NCI-H1436 treated with DMSO at 0.1 percent for 48 hours (cell line): ENCODE measurements at places on chromosomes 5 and 9.

- DNase-seq, result no peak
Measured at GRCh38 chr5:60339691-60340201, 360.2 kb downstream of the DEPDC1B start.

DNA sequence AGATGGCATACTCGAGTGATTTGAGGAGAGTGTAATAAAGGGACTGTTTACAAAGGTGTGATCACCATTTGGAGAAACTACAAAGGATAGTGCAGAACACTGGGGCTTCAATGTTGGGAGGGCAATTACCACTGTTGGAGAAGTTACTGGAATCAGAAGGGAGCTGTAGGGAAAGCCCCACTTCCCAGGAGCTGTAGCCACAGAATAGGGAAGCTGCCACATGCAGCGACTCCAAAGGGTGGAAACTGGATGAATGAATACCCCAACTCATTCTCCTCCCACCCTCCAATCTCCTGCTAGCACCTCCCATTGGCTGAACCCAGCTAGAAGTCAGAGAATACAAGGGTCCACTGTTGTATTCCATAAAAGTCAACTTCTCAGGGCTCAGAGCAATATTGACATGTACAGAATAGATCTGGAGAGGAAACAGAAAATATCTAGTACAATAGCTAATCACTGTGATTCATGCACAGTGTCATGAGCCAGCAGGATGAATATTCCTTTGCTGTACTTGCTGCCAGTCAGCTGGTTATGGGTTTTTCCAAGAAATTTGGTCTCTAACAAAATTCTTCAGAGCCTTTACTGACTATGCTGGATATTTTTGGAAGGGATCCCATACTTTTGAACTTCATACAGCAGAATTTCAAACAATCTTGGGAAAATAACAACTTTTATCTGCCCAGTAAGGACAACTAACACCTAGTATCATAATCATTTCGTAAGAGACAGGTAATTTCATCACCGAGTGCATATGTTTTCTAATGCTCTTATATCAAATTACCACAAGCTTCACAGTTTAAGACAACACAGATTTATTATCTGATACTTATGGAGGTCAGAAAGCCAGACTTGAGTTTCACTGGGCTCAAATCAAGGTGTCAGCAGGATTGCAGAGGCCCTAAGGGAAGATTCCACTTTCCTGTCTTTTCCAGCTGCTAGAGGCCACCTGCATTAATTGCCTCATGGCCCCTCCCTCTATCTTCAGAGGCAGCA lies 39.6 kb downstream of the PDCD1LG2 start:
- no peak for DNase-seq

- DNase-seq, result no peak
Measured at GRCh38 chr5:57754616-57755015, 272.0 kb upstream of the ACTBL2 start.

DNA sequence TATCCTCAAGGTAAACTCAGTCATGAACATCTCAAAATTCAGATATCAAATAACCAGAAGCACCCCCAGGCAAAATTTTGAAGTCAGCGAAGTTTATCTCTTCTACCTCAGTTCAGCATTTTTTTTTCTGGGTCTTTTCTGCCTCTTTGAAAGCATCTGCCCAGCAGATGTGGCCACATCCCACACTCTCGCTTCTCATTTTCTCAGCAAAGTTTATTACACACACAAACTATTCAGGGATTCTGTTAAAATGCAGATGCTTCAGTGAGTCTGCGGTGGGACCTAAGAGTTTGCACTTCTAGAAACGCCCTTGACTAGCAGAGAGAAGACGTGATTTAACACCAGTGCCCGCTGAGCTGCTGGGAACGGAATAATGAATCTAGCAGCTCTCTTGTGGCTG lies 19.3 kb downstream of the RASEF start:
- no peak for DNase-seq

DNA sequence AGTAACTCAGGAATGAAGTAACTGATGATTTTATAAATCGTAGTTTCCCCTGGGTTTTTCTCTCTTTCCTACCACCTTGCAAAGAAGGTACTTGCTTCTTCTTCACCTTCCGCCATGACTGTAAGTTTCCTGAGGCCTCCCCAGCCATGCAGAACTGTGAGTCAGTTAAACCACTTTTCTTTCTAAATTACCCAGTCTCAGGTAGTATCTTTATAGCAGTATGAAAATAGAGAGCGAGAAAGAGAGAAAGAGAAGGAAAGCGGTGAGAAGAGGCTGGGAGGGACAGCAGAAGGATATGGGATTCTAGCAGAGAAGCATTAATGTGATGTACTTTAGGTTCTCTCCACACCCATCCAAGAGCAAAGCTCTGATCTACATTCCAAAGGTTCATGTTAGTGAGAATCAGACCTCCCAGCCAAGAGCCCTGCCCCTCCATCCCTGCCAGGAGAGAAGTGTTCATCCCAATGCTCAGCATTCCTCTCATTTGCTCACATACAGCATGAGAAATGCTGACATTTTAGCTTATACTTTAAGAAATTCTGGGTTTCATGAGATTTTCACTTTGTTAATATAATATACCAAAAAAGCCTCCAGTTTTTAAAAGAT lies 185.0 kb upstream of the PTGER4 start:
- DNase-seq, result no peak

GRCh38 chr5:178542455-178542854 lies 47.7 kb downstream of the COL23A1 start:
- DNase-seq, result no peak

DNA sequence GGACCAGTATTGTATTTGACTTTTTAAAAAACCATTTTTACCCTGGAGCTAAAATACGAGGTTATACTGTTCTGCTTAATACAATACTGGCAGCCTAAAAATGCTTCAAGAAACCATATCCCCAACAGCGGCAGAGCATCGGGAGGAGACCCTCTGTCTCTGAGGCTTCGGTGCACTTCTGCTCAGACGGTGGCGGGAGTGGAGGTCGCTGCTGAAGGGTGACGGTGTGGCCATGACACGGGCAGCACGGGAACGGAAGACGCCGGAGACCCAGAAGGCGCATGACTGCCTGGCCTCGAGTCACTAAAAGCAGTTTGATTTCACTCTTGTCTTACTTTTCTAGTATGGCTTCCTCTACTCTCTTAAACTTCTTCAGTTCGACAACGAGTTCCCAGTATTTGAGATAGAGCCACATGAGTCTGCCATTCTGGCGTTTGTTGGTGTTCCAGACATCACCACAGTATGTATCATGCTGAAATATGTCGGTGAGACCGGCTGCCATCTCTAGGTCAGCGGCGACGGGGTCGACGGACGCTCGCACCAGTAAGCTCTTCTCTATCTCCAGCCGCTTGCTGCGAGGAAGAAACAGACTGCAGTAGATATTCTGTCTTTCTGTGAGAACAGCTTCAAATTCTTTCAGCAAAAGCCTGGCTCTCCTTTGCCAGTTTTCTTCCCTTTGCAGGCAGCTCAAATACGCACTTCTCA lies 12.8 kb downstream of the CCDC127 start:
- DNase-seq, result no peak

- DNase-seq, result no peak
Measured at GRCh38 chr5:179618923-179619554, 4.4 kb downstream of the HNRNPH1 start.

DNA sequence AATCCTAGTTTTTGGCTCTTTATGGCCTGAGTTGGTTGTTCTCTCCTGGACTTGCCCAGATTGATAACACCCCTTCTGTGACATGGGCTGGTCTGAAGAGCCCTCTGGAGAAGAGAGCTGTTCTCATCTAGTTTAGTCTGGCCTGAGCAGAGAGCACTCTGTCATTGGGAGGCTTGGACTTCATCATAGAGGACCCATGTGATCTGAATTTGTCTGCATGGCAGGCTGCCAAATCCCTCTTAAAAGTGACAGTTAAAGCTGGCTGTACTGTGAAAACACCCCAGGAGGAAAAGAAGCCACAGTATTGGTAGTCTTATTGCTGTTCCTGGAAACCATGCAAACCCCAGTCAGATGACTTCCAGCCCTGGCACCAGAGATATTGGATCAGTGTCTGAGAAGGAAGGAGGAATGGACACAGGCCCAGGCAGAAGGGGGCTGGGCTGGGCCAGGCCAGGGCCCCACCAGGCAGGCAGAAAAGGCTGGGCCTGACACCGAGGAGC lies 3.7 kb upstream of the WDR31 start:
- peak; percentile 71 for DNase-seq

GRCh38 chr5:134053840-134054338 lies 49.1 kb upstream of the VDAC1 start:
- no peak for DNase-seq

- DNase-seq, result no peak
Measured at GRCh38 chr9:96688187-96688586, 33.1 kb upstream of the PRXL2C start.

- DNase-seq, result no peak
Measured at GRCh38 chr9:13324988-13325387, 45.5 kb upstream of the MPDZ start.

- no peak for DNase-seq
Measured at GRCh38 chr5:135041726-135042125, 7.7 kb upstream of the PITX1 start.

- no peak for DNase-seq
Measured at GRCh38 chr5:15927710-15928380, 251.7 kb downstream of the MARCHF11 start.

DNA sequence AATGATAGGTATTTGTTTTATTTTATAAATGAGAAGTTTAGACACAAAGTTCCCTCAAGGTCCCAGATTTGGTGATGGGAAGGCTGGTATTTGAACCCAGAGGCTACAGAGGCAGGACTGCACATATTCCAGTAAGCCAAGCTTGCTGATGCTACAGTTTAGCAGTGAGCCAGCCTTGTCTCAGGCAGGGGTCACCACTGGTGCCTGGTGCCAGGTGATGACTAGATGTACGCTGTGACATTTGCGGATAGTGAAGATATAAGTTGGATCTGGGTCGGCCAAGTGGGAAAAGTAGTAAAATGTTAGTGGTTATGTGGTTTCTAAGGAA lies 143.9 kb downstream of the AOPEP start:
- DNase-seq, result no peak

DNA sequence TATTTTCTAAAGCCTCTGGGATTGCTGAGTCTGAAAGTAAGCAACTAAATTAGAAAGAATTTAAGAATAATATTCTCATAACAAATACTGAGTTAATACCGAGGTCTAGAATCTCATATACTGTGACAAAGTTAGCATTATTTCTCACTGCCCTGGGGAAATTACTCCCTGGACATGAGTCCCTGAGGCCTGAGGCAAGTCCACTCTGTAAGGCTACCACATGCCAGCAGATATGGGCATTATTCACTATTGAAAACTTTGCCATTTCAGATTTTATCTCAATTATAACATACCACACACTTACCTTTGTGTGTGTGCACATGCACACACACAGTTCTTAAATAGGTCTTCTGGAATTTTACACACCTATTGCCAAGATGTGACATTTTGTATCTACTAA lies 22.9 kb downstream of the ELL2 start:
- no peak for DNase-seq

DNA sequence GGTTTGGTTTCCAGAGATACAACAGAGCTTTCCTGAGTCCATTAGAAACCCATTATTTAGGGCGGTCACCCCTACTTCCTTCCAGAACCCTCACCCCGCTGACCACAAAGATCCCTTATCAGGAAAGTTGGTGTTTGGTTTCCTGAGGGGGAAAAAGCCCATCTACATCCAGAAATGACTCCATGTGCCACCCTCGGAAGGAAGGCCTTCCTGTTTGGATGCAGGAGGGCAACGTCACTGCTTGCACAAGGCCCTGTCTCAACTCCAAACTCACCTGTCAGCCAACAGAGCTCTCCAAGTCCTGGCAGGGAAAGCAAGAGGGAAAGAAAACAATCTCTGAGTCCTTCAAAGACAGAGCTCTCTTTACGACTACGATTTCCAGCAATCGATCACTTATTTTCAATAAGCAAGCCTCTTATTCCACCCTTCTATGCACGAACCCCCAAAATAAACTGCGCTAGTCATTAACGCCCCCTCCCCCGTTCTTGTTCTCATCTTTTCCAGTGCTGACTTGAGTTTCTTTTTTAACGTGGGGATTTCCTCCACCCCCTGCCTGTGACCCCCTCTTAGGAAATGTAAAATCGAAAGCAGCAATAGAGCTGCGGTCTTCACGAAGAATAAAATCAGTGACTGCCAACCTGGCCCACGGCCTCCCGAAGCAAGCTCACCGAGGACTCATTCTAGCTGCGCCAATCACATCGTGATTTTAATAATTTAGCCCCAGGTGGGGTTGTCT lies 35.7 kb upstream of the NTNG2 start:
- DNase-seq, result no peak

DNA sequence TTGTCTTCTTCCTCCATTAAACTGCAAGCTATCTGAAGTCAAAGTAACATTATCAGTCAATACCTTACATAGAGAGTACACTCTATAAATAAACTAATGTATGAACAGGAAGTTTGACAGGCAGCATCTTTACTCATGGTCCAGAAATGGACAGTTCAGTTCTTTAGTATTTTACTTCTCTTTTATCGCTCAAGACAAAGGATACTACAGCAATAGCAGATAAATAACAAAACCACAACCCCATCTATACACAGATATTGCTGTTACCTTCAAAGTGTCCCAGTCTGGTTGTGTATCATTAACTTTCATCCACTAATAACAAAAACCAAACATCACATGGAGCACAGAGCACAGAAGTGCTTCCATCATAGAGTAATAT lies 46.4 kb downstream of the SEMA5A start:
- DNase-seq, result no peak

GRCh38 chr9:31034311-31034710 lies 1350.1 kb upstream of the ACO1 start:
- DNase-seq, result no peak

DNA sequence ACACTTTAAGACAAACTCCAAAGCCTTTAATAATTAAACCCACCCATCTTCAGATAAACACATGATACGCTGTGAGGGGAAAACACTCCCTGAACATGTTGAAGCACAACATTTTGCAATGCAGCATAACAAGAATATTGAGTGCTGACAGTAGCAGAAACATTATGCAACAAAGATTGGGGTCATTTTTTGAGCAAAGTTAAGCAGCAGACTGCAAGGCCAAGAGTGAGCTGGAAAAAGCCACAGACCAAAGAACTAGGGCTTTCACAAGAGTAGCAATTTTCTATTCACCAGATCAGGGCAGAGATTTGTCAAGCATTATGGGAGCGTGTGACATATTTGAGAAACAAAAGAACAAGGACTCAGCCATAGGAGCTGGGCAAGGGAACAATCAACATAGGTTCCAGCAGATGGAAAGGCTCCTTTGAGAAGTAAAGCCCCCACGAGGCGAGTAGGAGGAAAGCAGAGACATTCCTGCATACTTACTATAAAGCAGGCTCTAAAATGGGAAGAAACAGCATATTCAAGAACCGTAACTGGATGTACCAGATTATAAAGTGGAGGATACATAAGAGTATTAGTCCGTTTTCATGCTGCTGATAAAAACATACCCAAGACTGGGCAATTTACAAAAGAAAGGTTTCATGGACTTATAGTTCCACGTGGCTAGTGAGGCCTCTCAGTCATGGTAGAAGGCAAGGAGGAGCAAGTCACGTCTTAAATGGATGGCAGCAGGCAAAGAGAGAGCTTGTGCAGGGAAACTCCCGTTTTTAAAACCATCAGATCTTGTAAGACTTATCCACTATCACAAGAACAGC lies 4.8 kb upstream of the TTC23L start:
- DNase-seq, result no peak

DNA sequence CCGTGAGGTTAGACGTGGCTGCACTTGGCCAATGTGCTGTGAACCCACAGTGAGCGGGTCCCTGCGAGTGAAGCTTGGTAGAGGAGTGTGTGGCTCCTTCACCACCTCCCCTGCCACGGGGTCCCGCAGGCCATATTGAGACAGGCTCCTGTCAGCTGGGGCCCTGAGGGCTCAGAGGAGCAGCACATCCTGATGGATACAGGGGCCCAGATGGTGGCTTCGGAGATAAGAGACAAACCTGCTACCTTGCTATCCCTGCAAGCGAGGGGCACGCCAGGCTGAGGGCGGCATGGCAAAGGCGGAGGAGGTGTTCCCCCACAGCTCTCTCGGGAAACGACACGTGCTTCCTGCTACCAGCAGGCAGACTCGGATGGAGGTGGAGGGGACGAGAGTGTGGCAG lies 33.1 kb downstream of the SLC6A3 start:
- DNase-seq, result no peak
